ENCODE measurements at places on chromosomes 1 and 21.
A peak's percentile ranks its signal among the peaks of the same experiment; 100 is the strongest.

DNA sequence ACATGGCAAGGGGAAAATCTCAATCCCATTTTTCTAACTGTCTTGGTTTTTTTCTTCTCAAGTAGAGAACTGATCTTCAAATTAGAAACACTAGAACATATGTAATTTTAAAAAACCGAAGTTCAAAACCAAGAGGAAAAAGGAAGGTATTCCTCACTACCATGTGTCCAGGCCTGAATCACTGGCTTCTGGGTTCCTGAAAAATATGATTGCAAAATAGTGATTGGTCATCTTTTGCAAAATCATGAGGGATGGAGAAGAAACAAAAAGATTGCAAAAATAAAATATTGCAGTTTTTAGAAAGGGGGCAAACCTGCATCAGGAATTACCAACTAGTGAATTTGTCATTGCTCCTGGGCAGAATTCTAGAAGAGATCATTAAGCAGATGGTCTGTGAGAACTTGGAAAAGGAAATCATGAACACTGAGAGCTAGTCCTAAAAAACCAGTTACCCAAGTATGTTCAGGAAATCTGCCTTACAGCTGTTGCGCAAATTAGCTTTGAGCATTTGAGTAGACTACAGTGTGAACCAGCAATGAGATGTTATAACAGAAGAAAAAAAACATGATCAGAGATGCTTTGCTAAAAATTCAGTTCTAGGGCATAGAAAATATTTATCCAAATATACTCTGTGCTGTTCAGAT is 49.4 kb downstream of the SPATA46 start:
- no peak for DNase-seq

- peak; percentile 25 for DNase-seq
Measured at GRCh38 chr1:242239398-242239797, 240.5 kb upstream of the MAP1LC3C start.

- DNase-seq = no peak
Measured at GRCh38 chr1:172885411-172885810, 165.3 kb downstream of the TNFSF18 start.

DNA sequence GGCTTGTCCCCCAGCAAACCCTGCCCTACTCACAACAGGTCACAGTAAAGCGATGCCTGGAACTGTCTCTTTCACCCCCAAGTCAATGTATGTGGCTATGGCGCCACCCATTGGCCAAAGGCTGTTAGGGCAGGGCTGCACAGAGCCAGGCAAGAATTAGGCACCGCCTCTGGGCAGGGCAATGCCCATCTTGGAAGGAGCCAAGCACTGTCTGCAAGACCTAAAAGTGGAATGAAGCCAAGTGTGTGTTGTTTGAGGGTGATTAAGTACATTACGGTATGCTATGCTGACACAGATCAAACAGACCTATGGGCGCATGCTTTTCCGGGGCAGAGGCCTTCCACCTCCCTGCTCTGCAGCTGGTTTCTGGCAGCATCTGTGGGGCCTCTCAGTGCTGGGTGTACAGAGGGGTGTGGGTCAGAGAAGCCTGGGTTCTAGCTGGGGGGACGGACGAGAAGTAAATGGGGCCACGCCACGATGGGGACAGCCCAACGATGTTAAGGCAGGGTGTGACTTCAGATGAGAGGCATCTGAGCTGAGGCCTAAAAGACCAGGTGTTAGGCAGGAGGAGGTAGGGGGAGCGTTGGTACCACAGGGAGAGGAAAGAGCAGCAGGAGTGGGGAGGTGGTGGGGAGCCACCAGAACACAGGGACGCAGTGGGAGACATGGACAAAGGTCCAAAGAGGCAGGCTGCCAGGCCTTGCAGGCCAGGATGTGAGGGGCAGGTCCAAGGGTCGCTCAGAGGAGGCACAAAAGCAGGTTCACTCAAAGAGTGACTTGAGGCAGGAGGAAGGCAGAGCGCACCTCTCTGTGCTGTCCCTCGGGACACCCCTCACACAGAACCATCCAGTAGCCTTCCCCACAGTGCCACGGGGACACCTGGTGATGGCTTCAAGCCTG is 49.8 kb downstream of the ACOT7 start:
- DNase-seq = peak; percentile 63

- DNase-seq = no peak
Measured at GRCh38 chr1:77582905-77583304, 99.6 kb downstream of the ZZZ3 start.

Data from COR-L47 (cell line).